ENCODE measurements at places on chromosomes 3 and 15.

DNA sequence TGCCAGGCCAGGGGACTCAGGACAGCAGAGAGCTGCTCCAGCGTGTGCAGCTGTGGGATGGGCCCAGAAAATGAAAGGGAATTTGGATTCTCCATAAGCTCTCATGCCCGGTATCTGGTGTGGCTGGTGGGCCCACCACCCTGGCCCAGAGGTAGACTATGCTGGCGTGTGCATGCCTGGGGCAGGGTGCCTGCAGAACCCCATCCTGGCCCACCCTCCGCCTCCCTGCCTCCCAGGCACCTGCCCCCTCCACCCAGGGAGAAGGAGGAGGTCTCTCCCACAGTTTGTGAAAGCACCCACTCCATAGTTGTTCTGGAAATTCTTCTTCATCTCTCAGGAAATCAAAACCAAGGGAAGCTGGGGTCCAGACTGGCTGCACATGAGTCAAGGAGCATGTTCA lies 112.9 kb downstream of the ADCY5 start:
- DNase-seq, result no peak

- no peak for DNase-seq
Measured at GRCh38 chr3:85003479-85003878, 44.7 kb downstream of the CADM2 start.

DNA sequence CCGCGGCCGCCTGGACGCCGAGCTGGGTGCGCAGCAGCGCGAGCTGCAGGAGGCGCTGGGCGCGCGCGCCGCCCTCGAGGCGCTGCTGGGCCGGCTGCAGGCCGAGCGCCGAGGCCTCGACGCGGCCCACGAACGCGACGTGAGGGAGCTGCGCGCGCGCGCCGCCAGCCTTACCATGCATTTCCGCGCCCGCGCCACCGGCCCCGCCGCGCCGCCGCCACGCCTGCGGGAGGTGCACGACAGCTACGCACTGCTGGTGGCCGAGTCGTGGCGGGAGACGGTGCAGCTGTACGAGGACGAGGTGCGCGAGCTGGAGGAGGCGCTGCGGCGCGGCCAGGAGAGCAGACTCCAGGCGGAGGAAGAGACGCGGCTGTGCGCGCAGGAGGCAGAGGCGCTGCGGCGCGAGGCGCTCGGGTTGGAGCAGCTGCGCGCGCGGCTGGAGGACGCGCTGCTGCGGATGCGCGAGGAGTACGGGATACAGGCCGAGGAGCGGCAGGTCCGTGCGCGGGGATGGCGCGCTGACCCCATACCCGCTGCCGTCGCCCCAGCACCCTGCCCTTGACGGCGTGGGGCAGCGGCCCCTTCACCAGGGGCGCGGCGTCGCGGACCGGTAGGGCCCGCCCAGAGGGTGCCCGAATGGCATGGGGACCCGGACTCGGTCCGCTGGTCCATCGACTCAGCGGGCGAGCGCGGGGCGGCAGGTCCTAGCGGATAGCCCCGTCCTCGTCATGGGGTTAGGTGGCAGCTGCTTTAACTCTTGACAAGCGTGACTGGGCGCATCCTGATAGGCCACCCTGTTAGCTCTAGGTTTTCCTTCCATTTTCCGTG lies 848 bp downstream of the SYNM start:
- DNase-seq, result no peak

- DNase-seq, result no peak
Measured at GRCh38 chr3:101675709-101676215, 1.2 kb downstream of the ZBTB11 start.

DNA sequence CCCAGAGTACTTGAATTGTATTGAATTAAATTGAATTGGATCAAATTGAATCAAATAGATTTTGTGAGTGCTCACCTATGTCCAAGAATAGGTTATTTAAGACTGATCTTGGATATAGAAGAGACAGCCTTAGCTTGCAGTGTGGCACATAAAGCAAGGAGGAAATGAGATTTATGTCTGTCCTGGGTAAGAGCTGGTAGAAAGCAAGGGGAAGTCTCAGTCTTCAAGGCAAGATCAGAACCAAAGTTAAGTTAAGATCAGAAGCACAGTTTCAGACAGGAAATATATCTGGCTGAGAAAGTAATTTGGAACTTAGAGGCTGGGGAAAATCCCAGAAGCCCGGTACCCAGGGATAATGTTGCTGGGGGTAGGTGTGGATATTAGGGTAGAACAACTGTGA lies 244.4 kb upstream of the ARPP21 start:
- DNase-seq, result no peak

- no peak for DNase-seq
Measured at GRCh38 chr3:113287803-113288648, 76.7 kb downstream of the BOC start.

DNA sequence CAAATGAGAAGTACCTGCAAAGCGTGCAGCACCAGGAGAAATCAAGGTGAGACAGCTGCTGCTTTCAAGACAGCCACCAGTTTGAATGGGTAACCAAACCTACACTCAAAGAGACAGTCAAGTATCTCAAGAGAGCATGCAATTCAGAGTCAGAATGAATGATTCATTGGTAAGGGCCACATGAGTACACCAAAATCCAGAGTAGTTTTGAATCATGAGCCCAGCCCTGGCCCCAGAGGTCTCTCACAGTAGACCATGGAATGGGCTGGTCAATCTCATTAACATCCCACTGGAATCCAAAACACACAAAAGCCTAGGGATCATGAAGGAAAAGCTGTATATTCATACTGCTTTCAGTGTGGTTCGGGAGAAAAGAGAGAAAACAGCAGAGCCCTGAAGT lies 242.8 kb downstream of the TBL1XR1 start:
- DNase-seq, result no peak

- no peak for DNase-seq
Measured at GRCh38 chr3:168220556-168220955, 124.8 kb upstream of the GOLIM4 start.

- peak; percentile 42 for DNase-seq
Measured at GRCh38 chr3:38551026-38551832, 55.1 kb downstream of the EXOG start.
